ENCODE measurements at places on chromosomes 3 and 15.
A peak's percentile ranks its signal among the peaks of the same experiment; 100 is the strongest.

DNA sequence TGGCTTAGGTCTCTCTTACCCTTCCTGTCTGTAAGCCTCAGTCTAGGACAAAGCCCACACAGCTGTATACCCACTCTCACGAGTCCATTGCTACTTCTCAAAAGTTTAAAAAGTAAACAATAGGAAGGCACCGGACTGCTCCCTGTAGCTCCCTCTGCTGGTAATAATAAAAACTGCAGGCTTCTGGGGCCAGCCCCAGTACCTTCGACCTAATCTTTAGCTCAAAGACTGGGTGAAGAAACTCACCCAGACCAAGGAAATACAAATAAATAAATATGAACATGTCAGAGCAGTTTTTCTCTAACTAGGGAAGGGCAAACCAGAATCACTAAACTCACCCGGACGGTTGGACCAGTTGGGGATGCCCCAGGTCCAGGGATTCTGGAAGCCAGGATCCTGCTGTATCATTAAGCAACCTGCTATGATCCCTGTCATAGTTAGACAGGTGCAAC lies 5.0 kb downstream of the FAM219B start:
- DNase-seq: peak; percentile 87

DNA sequence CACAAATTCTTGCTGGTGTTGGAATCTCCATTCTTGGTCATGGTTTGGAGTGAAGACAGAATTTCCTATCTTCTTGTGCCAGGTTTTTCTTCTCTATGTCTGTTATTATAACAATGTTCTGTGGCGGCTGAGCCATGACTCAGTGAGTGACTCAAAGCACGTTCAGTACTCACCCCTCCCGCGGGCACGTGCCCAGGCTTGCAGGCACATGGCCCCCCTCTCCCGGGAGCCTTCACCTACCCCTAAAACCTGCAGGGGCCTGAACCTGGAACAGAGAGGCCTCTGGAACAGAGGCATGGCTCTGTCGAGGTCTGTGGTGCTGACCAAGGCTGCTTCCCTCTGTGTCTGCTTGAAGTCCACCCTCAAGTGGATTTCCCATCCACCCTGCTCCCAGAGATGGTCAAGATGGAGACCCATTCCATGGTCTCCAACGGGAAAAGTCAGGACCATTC lies 27.6 kb downstream of the PLXNB1 start:
- DNase-seq: no peak

DNA sequence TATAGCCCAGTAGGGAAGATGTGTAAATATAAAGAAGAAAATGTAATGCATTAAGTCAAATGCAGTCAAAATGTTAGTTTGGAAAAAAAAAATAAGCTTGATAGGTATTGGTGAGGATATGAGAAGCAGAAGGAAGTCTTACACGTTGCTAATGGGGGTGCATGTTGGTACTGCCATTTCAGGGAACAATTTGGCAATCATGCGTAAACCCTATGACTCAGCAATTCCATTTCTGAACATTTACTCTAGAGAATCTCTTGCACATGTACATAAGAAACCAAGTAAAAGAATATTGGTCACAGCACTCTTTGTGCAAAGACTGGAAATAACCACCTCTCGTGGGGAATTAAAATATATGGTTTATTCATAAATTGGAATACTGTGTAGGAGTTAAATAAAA lies 35.5 kb upstream of the TIMP4 start:
- peak; percentile 87 for DNase-seq

DNA sequence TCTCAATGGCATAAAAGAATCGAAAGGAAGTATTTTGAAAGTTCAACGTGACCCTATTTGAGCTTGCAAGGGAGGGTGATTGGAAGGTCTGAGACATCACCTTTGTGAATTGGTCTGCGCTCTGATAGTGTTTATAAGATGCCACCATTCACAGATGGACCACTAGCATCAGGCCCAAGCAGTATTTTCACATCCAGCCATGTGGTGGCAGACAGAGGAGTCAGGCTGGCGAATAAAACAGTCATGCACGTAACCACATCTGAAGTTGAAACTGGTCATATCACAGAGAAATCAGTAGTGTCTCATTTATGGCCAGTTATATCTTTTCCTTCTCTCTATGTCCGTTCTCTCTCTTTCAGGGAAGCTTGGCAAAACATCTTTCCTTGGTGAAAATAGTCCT lies 170.1 kb upstream of the ONECUT1 start:
- DNase-seq: no peak

DNA sequence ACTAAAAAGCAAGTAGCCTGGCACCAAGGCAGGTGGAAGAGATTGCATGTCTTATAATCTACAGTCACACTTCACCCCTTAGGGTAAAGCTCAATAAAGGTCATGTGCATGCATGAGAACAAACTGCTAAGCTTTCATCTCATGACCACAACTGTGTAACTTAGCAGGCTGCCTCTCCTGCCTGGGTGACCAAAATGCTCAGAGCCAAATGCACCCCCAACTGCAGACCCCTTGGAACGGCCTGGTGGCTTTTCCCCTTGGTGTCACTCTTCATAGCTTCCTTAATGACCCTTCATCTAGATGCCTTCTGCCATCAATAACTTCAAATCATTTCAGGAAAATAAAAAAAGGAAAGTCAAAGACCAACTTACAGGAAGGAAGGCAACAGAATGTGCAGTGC lies 88.1 kb downstream of the ADAMTS17 start:
- DNase-seq: no peak

DNA sequence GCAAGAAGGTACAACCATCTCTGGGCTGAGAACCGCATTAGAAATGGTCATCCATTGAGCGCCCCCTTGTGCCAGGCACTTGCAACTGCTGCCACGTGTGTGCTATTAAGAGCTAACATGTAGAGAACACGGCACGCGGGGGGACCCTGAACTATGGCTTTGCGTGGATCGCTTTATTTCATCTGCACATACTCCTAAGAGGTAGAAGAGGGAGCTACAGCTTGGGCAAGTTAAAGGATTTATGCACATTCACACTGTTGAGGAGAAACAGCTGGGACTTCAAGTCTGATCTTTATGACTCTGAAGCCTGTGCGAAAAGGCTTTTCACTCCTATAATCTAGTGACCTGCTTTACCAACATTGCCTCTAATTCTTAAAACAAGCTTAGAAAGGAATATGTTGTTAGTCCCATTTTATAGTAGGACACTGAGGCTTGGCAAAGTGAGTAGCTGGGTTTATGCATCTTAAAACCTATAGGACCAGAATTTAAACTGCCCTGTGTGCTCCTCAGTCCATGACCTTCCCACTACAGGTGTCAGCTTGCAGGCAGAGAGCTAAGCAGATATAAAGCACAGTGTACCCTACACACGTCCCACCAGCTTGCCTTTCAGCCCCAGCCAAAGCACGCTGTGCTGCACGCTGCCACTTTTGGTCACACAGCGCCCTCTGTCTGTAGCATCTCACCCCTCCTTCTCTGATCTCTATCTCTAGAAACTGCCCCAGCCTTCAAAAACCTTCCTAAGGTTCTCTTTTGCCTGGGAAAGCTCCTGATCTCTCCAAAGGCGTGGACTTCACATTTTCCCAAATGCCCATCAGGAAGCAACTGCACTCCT lies 57.8 kb downstream of the STARD5 start:
- peak; percentile 88 for DNase-seq

DNA sequence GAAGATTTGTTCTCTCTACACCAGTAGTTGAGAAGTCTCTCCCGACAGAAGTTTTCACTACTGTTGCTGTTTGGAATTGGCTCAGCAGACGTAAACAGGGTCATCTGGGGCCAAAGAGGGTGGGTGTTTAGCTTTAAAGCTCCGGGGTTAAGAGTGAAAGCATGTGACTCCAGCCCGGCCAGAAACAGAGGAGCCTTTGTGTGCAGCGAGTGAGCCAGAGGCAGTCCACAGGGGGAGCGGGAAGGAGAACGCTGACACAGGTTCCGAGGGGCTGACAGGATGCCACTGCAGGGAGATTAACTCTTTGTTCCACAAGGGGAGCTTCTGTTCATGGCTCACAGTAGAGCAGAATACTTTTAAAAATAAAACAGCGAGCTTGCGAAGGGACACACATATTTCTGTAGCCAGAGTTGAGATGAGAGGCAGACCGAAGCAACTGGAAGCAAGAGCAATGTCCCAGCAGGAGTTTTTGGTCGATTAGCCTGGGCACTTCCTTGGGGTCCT lies 26.9 kb downstream of the BMF start:
- DNase-seq: peak; percentile 88

- DNase-seq: peak; percentile 77
Observed at GRCh38 chr15:40277471-40277870, 5.4 kb downstream of the ANKRD63 start.

DNA sequence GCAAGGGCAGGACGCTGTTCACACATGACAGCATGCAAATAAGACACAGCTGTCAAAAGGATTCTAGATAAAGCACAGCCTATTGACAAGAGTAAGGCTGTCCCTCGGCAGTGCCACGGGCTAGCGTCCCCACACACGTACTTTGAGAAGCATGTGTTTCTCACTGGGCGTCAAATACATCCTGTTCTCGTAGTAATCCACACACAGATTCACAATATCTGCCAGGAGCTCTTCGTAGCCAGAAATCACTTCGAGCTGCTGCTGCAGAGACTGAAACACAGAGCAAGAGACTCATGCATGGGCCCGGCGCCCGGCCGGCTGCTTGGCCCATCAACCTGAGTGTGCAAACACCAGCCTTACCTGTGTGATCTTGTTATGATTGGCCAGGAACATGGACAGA lies 41.1 kb downstream of the CYFIP1 start:
- no peak for DNase-seq

- peak; percentile 2 for DNase-seq
Observed at GRCh38 chr3:153399636-153400035, 237.6 kb downstream of the RAP2B start.

DNA sequence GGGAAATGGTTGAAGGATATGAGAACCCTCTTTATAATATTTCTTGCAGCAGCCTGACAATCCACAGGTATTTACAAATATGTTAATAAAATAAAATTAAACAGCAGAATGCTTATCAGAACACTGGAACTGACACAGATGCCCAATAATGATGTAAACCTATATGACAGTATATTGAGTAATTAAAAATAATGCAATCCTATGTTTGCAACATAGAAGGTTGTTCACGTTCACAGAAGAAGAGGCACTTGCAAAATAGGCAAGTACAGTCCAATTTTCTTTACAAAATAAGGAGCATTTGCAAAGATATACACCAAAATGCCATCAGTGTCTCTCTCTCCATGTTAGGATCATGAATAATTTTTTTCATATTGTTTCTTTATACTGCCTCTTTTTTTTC lies 397.0 kb upstream of the WNT5A start:
- peak; percentile 5 for DNase-seq

DNA sequence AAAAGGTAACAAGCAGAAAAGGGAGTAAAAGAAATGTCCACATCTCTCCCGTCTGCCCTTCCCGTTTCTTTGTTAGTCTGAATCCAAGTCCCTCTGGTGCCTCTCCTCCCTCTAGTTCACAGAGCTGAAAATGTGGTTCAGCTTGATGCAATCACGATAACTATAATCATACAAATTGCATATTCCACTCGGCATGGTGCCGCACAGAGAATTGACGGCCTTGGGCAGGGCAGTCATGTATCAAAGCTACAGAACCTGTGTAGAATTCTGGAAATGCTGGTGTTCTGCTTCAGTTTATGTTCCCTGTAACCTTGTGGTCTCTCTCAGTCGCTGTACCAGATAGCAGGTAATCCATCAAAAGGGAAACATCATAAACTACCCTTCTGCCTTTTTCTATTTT lies 562.9 kb upstream of the CBLB start:
- no peak for DNase-seq

- DNase-seq: no peak
Observed at GRCh38 chr3:5384557-5385236, 197.2 kb downstream of the EDEM1 start.

DNA sequence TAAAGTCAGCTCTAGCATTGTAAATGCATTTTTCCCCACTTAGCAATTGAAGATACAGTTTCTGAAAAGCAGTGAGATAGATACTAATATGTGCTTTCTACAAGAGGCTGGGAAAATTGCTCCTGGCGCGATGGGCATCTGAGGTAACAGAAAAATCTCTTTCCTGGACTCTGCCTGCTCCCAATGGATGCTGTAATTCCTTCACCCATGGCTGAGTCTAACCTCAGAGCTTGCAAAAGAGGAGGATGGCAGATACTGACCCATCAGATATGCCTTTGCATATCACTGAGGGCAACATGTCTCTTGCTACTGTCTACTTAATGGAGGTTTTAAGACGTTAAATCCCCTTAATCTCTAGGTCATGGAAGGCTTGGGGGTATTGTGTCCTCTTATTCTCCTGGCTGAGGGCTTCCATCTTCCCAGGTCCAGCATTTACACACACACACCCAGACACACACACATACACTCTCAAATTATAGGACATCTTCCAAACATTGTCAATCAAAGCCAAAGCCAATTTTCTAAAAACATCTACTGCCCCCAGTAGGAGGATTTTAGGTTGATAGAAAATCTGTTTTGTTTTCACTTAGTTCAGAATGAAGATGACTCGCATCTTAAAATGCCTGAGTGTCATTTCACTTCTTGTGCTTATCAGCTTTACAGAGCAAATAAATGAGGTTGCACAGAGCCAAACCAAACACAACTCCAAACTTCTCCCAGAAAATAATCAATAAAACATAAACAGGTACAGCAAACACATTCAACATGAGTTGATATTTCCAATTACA lies 2.4 kb downstream of the TRPM1 start:
- DNase-seq: no peak

- DNase-seq: peak; percentile 60
Observed at GRCh38 chr15:70400766-70401541, 303.2 kb upstream of the TLE3 start.

GRCh38 chr15:45572617-45573016 lies 14.6 kb upstream of the BLOC1S6 start:
- peak; percentile 20 for DNase-seq

DNA sequence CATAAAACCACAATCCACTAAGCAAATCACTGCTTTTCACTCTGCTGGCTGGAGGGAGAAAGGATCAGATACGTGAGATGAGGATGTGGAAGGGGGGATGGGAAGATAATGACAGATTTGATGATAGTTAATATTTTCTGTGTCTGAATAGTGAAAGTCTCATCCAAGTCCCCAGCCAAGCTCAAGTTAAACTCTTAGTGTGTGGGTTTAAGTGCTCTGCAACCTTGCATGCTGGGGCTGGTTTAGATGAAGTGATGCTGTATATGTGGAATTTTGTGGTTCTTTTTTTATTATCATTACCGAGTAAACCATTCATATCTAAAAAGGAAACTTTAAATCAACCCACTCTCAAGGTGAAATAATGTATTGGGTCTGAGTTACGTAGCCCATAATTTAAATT lies 111.0 kb downstream of the TPRG1 start:
- DNase-seq: no peak

- no peak for DNase-seq
Observed at GRCh38 chr15:75832114-75832513, 11.1 kb upstream of the UBE2Q2 start.

GRCh38 chr3:127747751-127748521 lies 74.4 kb downstream of the MGLL start:
- DNase-seq: no peak

GRCh38 chr15:39979606-39980005 lies 45.7 kb downstream of the EIF2AK4 start:
- DNase-seq: no peak

GRCh38 chr3:46325645-46326300 lies 28.1 kb upstream of the CCR2 start:
- no peak for DNase-seq
